Occipital lobe (tissue), 3 donors: ENCODE measurements at places on chromosomes 11 and 22. TPM values are rescaled to one million over a fixed set of nuclear protein-coding genes. Genes with fewer than 3 reads are reported as not detected.

KLHDC7B gene
- total RNA-seq, result not detected

SEPTIN3 gene
- total RNA-seq, result 130 TPM

SGSM1 gene
- 11.4 TPM for total RNA-seq

POLD3 gene
- total RNA-seq, result 14.5 TPM

SYVN1 gene
- total RNA-seq, result 10.1 TPM

SAA1 gene
- total RNA-seq, result not detected

LGR4 gene
- 19.0 TPM for total RNA-seq

PKDREJ gene
- under 0.01 TPM for total RNA-seq

EFCAB6 gene
- 8.3 TPM for total RNA-seq

RASL10A gene
- total RNA-seq, result 15.0 TPM

MISFA gene
- total RNA-seq, result 0.62 TPM

ACRV1 gene
- 0.31 TPM for total RNA-seq

RFPL2 gene
- total RNA-seq, result 0.31 TPM

HBE1 gene
- 3.6 TPM for total RNA-seq

RPS3 gene
- 1,342 TPM for total RNA-seq

CDKN1C gene
- 34.5 TPM for total RNA-seq

ANO9 gene
- not detected for total RNA-seq
